ENCODE measurements at places on chromosomes 3 and 15.

DNA sequence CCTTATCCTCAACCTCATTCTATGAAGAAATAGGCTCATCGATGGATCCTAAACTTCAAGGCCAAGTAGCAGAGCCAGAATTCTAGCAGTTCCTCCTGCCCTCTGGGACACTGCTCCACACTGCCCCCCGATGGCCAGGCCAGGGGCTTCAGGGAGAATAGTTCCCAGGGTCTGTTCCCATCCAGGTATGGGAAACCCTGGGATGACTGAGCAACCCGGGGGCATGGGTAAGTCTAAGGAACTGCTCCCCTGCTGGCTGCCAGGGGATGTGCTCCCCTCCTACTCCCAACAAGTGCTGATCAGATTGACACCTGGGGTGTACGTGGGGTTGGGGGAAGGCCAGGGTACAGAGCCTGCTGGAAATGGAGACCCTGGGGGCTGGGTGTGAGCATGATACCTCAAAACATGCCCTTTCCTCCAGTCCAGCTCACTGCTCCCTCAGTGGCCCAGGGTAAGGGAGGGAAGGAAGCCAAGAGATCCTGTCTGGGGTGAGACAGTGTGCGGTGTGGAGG, 7.6 kb downstream of the ULK3 start:
- DNase-seq, result peak; percentile 29

- peak; percentile 45 for DNase-seq
Observed at GRCh38 chr3:137032465-137033120, 74.8 kb downstream of the IL20RB start.

DNA sequence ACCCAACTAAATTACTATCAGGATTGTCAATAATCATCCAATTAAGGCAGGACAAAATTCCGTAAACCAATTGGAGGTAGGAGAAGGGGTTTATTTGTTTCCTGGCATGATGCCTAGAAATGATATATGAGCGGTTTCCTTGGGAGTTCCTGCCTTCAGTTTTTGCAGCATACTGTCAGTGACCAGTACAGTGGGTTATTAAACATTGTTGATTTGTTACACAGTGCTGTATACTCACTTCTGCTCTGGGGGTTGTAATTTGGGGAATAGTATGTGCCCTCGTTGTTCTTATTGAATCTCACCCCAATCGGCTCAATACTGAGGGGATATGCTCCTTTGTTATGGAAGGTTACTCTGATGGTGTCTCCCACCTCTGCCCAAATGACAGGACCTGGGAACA, 22.2 kb downstream of the CP start:
- peak; percentile 27 for DNase-seq

DNA sequence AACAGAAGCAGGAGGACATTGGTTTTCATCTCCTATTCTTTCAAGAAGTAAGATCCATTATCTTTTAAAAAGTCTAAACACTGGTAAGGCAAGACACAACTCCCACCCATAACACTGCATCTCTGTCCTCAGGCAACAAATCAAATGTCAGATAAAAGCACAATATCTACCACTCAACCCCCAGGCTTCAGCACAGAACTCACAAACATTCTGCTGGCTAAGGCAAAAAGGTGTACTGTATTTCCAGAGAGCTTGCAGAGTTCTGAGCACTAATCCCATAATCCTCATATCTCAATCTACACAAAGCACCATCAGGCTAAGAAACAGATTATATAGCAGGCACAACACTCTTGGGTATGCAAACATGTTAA, 20.9 kb downstream of the RAF1 start:
- DNase-seq, result no peak

DNA sequence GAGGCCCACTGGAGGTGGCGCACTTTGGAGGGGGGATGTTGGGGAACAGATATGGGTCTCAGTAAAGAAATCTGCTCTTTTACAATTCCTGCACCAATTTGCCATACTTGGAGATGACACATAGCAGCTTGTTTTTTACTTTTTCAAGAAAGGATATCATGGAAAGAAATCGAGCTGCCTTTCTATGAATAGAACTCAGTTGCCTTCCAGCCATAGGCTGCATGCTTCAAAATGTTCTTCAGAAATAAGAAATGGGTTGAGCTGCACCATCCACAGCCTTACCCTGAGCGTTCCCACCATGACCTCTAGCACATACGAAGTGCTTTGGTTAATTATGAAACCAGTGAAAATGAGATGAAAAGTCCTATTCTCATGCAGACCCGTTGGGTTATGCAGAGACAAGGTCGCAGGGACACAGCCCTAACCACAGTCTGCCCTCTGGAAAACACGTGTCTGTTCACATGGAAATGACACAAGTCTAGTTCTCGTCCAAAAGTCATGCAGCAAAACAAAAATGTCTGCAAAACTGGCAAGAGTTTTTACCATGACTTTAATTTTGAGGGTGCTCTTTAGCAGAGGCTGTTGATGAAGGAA, 36.3 kb downstream of the NGRN start:
- no peak for DNase-seq

DNA sequence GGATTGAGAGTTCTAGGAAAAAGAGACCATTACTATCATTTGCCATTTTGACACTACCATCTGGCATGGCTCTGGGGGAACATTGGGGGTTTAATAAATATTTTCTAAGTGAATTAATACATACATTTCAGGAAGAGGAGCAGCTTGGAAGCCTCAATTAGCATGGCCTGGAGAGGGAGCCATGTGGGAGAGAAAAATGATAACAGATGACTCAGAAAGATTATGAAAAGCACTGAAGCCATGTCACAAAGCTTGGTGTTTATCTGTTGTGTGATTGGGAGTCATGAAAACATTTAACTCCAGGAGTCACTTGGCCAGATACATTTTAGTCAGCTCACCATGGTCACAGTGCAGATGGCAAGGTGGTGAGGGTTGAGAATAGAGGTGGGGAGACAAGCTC, 121.0 kb downstream of the SSR3 start:
- DNase-seq, result no peak

- DNase-seq, result no peak
Observed at GRCh38 chr3:196916995-196917394, 25.3 kb downstream of the NCBP2 start.

DNA sequence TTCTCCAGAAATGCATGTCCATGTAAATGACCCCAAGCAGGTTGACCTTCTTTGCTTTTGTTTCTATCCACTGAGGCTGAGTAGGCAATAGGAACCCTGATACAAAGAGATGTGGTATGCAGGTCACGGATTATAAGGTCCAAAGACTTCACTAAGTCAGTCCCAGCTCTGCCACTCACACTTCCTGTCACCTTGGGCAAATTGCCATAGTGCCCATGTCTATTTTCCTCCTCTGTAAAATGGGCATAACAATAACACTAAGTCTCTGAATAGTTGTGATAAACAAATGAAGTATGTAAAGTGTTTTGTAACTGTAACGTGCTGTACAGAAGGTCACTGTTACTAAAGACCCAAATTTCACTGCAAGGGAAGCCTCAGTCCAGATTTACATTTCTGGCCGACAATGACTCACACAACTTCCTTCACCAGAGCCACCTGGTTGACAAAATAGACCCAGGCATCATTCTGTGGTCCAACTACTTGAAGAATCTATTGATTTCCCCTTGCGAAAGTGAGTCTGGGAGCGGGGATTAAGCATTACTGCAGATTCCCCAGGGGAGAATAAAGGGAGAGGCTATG, 175.4 kb upstream of the LPP start:
- DNase-seq, result no peak

DNA sequence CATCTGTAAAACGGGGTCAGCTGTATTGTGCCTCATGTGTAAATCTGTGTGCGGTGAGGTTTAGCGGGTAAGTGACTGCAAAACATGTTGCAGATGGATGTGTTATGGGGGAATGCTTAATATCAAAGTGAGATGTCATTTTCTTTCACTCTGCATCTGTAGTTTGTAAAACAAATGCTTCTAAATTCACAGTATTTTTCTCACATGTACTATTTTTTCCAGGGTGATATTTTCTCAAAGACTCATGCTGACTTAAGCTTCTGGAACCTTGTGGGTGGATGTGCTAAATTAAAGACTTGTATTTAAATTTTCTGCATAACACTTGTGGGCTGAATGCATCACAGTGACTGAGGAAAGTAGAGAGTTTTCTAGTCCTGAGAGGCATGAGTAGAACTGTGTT, 115.2 kb upstream of the TP63 start:
- DNase-seq, result no peak

GRCh38 chr15:31511707-31512310, 185.2 kb downstream of the KLF13 start:
- no peak for DNase-seq

DNA sequence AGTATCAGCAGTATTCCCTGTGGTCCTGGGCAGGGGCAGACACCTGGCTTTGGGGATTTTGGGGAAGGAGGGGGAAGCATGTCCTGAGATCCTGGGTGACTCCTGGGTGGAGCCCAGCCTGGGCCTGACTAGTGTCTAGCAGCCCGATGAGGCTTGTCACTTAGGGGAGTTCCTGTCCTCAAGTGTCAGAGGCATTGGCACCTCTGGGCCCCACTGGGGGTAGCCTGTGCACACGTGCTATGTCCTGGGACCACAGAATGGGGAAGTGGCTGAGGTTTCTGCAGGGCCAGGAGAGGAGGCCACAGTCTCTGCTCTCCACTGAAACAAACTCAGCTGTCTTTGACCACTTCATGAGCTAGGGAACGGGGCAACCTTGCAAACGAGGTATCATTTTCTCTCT, 31.5 kb upstream of the ADCY5 start:
- no peak for DNase-seq

GRCh38 chr3:158091531-158091930, 14.7 kb downstream of the SHOX2 start:
- DNase-seq, result peak; percentile 13

DNA sequence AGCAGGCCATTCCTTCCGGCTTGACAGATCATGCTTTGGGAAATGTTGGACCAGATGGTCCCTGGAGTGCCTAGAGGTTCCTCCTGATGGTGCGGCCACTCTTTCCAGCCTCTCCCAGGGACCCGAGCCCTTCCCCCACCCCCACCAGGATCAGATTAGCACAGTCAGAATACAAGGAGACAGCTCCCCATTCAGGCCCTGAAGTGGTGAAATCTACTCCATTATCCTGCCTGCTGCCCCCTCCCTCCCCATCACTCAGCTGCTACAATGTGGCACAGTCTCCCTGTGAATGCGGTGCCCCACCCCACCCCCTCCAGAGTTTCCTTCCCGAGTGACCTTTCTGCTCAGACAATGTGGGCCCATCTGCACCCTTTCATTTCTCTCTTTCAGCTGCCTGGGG, 29.4 kb downstream of the RNU5B-1 start:
- no peak for DNase-seq

DNA sequence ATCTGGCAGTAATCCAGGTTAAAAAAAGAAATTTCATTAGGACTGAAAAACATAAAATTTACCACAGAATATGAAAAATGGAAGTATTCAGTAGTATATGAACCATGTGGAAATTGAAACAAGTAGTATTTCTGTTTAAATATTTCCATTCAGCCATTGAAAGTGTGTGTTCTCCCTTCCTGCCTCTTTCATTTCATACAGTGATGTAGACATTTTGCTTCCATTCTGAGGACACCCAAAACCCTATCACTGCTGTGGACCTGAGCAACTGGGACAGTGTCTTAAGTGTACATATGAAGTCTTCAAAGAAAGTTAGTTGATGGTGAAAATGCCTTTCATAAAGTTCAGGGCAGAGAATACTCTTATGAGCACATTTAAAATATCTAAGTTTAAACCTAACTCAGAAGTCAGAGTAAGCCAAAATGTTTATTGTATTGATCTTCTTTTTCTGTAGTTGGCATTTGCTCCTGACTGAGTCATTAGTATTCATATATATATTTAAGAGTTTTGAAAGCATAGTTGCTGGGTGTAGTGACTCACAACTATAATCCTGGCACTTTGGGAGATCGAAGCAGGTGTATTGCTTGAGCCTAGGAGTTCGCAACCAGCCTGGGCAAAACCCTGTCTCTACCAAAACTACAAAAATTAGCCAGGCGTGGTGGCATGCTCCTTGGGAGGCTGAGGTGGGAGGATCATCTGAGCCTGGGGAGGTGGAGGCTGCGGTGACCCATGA, 198.8 kb downstream of the KLHL25 start:
- DNase-seq, result no peak

GRCh38 chr3:190968616-190969015, 106.1 kb upstream of the GMNC start:
- no peak for DNase-seq

Data from NCI-H446 treated with DMSO at 0.1 percent for 48 hours (cell line).